Right atrium auricular region (tissue), 2 donors: ENCODE measurements at places on chromosomes 6 and 20.

DNA sequence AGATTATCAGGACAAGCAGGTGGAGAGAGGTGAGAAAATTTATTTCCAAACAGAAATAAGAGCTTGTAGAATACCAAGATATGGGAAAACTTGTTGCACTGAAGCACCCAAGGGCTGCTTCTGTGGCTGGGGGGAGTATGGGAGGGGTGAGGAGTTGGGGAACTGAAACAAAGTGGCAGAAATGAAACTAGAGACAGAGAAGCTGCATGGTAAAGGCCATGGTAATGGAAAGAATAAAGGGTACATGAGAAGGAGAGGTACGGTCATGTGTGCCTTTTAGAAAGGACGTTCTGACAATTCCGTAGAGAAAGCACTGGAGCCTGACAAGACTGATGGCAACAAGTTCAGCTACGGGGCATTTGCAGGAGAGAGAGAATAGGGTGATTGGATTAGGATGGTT, 51.6 kb upstream of the RIN2 start:
- DNase-seq: no peak

GRCh38 chr6:106104941-106105340, 18.8 kb downstream of the PRDM1 start:
- DNase-seq: no peak

- peak; percentile 54 for DNase-seq
Measured at GRCh38 chr20:25246182-25246999, 1.5 kb upstream of the PYGB start.

GRCh38 chr6:95133578-95133977, 443.8 kb upstream of the MANEA start:
- no peak for DNase-seq

GRCh38 chr6:133756078-133756695, 132.7 kb upstream of the TCF21 start:
- DNase-seq: no peak

DNA sequence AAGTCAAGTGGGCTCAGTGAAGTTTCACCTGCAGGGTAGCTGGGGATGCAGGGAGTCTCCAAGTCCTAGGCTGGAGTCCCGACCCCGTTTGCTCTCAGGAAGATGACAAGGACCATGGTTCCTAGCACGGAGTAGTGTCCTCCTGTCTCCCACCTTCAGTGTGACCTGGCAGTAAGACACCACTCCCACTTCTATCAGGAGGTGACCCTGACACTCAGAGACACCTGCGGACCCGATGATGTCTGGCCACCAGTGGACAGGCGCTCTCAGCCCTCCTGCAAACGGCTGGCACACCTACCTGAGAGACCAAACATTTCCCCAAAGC, 1.1 kb downstream of the SOD2 start:
- DNase-seq: no peak

GRCh38 chr6:168007592-168008338, 10.3 kb downstream of the KIF25 start:
- DNase-seq: no peak

DNA sequence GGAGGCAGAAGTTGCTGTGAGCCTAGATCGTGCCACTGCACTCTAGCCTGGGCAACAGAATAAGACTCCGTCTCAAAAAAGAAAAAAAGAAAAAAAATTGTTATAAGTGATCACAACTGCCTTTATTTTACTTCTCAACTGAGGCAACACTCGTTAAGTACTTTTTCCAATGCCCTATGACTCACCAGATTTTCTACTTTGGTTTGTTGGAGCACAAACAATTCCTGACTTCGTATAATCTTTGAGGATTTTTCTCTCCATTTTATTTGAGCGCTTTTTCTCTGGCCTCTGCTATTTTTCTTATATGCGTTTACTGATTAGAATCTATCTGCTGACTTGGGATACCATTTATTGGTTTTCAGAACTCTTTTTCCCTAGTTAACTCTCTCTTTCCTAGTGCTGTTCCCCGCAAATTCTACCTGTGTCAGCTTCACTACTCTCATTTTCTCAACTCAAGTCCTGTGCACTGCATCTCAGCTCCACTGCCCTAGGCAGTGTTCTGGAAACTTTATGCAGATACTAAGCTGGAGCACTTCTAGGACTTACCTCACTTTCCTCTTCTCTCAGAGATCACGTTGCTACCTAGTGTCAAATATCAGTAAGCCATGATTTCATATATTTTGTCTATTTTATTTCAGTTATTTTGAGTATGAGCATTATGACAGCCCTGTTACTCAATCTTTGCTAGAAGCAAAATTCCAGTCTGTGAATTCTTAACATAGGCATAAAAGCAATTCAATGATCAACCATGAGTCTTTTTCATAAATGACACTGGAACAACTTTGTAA, 1120.1 kb upstream of the CITED2 start:
- DNase-seq: no peak

DNA sequence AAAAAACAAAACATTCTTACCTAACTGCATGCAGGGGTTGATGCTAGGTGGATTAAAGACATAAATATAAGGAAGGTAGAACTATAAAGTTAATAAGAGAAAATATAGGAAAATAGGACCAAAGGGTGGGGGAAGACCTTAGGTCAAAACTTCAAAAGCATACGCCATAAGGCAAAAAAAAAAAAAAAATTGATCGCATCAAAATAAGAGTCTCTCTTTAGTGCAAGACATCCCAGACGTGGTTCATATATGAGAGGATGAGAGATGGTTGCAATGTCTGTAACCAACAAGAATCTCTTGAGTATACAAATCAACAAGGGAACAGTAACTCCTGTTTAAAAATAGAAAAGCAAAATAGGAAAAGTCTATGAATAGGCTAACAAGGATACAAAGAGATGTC, 8.5 kb downstream of the BAG2 start:
- no peak for DNase-seq

- DNase-seq: no peak
Measured at GRCh38 chr6:38354905-38355304, 284.8 kb downstream of the BTBD9 start.

- DNase-seq: peak; percentile 63
Measured at GRCh38 chr6:170011204-170012036, 260.0 kb downstream of the ERMARD start.

DNA sequence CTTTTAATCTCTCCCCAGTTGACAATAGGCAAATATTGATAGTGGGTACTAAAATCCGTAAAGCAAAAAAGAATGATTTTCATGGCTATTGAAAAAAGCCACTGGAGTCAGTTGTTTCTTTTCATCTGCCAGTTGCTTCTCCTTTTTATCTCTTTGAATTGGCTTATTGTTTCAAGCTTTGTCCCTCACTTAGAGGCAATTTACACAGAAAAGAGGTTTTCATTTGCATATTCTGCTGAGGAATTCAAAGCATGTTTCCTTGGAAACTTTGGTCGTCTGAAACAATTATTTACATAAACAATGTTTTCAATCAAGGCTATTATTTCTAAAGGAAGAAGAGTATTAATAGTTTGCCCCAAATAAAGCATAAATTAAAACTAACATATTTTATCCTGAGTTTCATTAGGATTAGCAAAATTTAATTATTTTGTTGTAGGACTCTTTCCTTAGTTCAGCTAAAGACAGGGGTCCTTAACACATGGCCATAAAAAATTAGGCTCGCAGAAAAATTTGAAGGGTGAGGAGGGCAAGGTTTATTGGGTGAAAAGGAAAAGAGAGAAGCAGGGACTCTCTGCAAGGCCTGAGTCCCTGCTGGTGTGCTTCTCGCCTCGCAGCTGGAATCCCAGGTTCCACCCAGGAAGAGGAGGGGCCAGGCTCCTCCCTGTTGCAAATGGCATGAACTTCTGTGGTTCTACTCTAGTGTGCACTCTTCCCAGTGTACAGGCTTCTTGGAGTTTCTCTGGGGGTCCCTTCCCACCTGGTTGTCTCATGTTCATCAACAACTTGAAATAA, 138.8 kb upstream of the LAMA2 start:
- DNase-seq: no peak

DNA sequence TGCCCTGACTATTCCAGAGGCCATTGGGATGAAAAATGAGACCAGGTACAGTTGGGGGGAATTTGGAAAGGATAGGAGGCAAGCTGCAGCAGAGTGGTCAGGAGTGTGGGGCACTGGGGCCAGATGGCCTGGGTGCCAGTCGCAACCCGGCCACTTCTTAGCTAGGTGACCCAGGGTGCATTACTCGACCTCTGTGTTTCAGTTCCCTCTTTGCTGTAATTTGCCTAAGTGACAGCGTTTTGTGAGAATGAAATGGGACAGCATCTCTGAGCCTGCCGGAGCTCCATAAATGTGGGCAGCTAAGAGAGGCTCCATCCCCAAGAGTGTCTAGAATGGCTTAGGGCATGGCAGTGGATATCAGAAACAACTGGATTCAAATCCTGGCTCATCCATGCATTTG, 13.9 kb downstream of the LRFN2 start:
- DNase-seq: no peak

- no peak for DNase-seq
Measured at GRCh38 chr6:143270026-143270425, 180.5 kb downstream of the ADAT2 start.

DNA sequence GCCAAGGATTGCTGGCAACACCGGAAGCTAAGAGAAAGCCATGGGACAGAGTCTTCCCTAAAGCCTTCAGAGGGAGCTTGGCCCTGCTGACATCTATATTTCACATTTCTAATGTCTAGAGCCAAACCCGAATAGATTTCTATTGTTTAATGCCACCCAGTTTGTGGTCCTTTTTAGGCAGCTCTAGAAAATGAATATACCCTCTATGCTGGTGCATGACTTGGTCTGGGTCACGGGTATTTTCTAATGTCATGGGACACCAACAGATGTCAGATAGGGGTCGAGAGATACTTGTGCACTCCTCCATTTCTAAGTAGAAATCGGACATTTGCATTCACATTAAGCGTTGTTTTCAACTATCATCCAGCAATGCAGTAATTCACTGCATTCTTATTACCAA, 37.0 kb upstream of the SOX4 start:
- DNase-seq: no peak
